ENCODE measurements at places on chromosomes 7 and 10. TPM values are rescaled to one million over a fixed set of nuclear protein-coding genes. Genes with fewer than 3 reads are reported as not detected.

DNA sequence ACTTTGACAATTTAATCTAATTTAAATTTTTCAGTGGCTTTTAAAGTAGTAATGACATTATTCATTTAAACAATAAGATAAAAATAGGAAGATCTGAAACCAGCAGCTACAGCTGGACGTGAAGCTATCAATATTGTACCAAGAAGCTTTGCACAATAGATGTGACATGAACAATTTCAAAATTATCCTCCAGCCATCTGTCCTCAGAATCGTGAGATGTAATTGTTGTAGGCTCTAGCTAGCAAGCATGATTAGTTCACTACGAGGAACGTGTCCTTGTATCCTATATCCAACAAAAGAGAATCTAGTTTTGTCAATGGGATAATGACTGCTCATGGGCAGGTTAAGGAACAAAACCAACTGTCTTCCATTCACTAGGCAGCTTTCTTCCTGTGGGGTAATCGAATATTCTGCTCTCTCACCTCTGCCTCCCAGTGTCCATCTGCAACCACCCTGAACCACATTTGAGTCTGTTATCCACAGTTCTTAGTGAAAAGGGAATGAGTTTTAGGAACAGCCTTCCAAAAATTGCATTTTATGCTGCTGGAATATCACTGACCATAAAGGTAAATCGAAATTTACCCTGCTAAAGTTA is 247.3 kb downstream of the PARD3 start:
- no peak for DNase-seq
- H3K4me1 ChIP-seq, result no peaks in the 10 kb centered on the region
- no peak overlapping the region for H3K27ac ChIP-seq
- peaks cover under 1% of the 10 kb centered on the region for H3K27me3 ChIP-seq
- no peaks in the 10 kb centered on the region for H3K36me3 ChIP-seq

- peaks cover 4% of the 10 kb centered on the region for H3K27me3 ChIP-seq
- H3K4me1 ChIP-seq, result peaks cover 5% of the 10 kb centered on the region
- no peak overlapping the region for H3K4me3 ChIP-seq
- DNase-seq, result no peak
These were observed 69.0 kb downstream of the PRSS58 start for GRCh38 chr7:142188846-142189245.

ABCB4 gene
- 0.17 TPM for polyA plus RNA-seq

SCD gene
- polyA plus RNA-seq, result 3.8 TPM
